ENCODE measurements at places on chromosomes 5 and 9.
A peak's percentile ranks its signal among the peaks of the same experiment; 100 is the strongest.

DNA sequence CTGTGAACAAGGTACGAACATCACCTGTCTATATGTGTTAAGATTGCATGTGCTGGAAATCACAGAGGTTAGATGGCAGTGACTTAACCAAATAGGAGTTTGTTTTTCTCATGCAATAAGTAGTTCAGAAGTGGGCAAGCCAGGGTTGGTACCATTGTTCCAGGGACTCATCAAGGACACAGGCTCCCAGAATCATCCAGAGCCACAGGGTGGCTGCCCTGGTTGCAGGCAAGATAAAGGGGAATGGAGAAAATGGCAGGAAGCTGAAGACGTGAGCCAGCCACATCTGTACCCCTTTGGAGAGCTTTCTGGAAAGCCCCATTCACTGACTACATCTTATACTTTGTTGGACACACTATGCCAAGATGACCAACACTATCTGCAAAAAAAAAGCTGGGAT lies 126.0 kb upstream of the IL12B start:
- DNase-seq: peak; percentile 29

GRCh38 chr5:7606840-7607465 lies 211.0 kb downstream of the ADCY2 start:
- no peak for DNase-seq

DNA sequence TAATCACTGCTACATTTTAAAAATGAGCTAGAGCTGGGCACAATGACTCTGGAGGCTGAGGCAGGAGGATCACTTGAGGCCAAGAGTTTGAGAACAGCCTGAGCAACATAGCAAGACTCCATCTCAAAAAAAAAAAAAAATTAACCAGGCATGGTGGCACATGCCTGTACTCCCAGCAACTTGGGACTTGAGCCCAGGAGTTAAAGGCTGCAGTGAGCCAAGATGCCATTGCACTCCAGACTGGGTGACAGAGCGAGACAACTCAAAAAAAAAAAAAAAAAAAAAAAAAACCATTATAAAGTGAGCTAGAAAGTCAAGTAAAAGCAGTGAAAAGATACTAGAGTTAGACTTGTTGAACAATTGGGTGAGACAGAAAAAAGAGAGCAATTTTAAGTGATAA lies 28.2 kb downstream of the FEM1C start:
- DNase-seq: no peak

DNA sequence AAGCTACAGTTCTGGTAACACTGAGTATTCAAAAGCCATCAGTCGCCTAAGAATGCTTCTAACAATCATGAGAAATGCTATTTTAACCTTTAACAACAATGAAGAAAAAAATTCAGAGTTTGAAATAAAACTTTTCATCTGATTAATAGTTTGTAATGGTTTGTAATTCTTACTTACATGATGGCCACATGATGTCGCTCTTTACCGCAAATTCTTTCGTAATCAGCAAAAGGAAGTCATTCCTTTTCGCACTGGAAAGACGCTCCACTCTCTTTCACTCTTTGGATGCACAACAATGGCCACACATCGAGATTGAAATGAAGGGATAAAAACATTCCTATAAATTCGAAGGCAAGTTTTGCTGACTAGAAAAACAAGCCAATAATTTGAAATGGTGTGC lies at the start of gene PCDHA7:
PCDHA7 (plus strand) TSS at position 277 of the 400 bp plus-strand sequence; CDS start at position 392, 115 bp downstream.
- DNase-seq: no peak

DNA sequence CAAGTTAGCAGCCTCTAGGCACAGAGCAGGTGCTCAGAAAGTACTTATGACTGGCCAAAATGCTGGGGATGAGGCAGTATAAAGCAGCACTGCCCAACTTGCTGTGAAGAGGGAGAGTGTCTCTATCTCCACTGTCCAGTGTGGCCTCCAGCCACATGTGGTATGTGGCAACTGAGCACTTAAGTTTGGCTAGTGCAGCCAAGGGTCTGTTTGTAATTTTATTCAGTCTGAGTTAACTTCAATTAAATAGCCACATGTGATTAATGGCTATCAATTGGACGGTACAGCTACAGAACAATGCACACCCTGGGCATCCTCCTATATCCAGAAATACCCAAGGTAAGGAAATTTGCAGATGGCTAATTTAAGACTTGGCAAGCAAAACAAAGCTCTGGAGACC lies 26.9 kb downstream of the ROR2 start:
- DNase-seq: no peak

- DNase-seq: no peak
Measured at GRCh38 chr5:166329149-166329800, 1962.2 kb upstream of the WWC1 start.

DNA sequence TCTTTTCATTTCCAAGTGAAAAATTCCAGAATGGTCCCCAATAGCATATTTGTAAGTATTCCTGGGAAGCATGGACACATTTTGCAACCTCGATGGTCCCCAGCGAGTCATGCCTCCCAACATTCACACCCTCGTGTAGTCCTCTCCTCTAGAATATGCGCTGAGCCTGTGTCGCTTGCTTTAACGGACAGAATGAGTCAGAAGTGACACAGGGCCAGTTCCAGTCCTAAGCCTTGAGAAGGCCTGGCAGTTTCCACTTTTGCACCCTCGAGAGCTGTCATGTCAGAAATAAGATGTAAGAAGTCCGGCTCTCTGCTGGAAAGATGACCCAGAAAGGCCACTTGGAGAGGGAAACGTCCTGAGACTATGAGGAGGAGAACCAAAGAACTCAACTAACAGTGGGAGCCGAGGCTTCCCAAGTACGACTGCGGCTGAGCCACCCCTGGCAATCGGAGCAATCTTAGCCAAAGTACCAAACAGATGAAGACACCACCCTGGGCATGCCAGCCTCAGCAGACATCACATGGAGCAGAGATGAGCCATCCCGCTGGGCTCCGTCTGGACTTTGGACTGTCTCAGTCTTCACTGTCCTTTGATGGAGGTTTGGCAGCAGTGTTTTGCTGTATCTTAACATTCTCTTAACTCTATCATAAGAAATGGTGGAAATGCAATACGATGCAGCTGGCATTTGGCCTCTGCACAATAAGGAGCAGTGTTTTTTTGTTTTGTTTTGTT lies 42.6 kb upstream of the GFPT2 start:
- no peak for DNase-seq

GRCh38 chr9:90834828-90835595 lies 33.4 kb downstream of the SYK start:
- no peak for DNase-seq

GRCh38 chr5:53161876-53162275 lies 52.3 kb upstream of the MOCS2 start:
- DNase-seq: no peak

DNA sequence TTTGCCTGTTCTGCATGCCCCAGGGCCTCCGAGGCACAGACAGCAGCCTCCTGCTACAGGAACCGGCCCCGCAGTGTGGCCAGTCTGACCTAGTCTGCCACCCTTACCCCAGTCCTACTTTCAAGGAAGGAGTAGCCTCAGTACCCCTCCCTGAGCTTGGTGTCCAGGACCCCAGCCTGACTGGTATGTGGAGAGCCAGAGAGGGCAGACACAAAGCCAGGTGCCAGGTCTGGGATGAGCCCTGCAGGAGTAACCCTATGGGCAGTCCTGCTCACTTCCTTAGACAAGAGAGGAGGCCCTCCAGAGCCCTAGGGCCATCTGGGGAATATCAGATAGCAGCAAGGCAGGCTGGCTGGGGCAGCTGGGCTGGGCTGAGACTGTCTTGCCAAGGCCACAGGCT lies 67.8 kb downstream of the NRG2 start:
- no peak for DNase-seq

- DNase-seq: no peak
Measured at GRCh38 chr9:36560771-36561170, 11.9 kb upstream of the MELK start.

- no peak for DNase-seq
Measured at GRCh38 chr9:119477197-119477596, 108.0 kb upstream of the BRINP1 start.

DNA sequence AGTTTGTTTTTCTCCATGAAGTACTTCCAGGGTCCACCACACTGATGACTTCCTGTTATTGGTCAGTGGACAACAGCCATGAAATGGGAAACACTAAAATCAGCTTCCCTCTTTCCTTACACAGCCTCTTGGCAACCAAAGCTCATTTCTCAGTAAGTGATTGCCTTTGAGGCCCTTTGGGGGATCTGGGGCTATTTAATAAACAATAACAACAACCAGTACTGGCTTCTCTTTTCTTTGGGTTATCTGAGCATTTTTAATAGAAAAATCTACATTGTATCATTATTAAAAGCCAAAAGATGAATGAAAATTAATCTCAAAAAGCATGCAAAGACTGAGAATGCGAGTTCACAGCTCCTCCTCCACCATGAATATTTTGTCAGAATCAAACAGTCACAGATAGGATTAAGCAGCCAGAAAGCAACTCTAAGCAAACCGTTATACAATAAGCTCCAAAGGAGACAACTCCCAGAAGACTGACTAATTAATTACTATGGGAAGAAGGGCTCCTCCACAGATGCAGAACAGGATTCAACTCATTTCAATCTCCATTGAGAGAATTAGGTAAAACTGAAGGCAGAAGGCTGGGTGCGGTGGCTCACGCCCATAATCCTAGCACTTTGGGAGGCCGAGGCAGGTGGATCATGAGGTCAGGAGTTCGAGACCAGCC lies 68.3 kb downstream of the SERINC5 start:
- no peak for DNase-seq

DNA sequence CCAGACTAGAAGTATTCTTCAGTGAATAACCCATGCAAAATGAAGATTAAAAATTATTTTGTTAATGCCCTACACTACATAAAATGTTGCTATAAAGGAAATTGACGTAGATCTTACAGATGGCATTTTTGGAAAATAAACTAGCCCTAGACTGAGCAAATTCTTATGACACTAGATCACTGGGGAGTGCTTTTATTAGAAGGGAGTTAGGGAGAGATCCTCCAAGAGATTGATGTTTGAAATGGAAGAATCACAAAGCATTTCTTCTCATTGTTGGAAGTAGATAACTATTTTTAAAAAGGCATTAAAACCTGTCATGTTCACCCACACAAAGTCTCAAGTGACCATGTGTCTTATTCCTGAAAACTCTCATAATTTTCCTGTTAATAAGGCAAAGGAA lies 351.1 kb upstream of the TLE4 start:
- no peak for DNase-seq

DNA sequence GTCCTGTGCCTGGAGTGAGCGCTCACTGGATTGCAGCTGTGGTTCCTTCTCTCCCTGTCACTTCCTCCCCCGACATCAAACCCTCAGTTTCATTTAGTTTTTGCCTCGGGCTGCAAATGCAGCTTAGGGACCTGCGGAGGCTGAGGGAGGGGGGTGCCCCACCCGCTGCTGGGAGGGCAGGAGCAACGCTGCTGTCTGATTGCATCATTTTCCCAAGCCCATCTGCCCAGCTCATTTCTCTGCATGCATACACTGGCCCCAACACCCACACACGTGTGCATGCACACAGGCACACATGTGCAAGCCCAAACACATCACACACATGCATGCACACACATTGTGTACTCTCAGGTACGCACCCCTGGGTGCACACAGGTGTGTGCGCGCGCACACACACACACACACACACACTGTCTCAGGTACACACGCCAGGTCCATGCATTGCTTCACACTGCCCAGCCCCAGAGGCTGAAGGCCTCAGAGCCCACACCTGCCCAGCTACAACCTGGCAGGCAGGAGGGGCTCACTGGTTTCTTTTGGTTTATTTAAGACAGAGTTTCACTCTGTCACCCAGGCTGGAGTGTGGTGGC lies 3.4 kb downstream of the ASS1 start:
- DNase-seq: no peak

GRCh38 chr9:70142101-70142500 lies 98.5 kb downstream of the MAMDC2 start:
- DNase-seq: no peak

DNA sequence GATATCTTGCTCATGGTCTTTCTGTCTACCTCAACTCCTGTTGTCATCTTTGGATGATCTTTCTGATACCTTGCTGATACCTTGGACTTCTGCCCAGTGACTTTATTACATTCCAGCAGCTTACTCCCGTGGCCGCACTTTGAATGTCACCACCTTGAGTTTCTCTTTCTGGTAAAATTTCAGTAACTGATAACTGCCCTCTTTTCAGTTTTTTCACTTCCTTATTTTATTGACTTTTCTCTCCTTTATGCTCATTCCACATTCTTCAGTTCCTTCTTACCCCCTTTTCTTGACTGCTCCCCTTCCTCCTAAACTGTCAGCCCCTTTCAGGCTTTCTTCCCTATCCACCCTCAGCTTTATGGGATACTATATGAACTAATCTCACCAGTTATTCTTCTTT lies 7.0 kb upstream of the FBXO4 start:
- peak; percentile 9 for DNase-seq

DNA sequence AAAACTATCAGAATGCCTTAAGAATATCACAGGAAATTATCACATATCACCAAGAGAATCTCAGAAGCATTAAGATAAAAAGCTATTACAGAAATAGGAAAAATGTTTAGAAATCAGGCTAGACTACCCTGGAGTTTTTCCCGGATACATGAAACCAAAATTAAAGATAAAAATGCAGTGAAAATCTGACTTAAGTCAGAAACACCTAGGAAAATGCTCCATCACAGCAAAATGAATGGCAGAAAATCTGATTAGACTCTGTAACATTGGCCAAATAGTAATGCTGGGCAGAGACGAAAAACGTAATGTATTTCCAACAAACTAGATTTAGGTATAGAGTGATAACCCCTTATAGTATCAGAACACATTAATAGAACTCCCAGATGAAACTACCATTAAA lies 1626.7 kb upstream of the C9orf72 start:
- no peak for DNase-seq

DNA sequence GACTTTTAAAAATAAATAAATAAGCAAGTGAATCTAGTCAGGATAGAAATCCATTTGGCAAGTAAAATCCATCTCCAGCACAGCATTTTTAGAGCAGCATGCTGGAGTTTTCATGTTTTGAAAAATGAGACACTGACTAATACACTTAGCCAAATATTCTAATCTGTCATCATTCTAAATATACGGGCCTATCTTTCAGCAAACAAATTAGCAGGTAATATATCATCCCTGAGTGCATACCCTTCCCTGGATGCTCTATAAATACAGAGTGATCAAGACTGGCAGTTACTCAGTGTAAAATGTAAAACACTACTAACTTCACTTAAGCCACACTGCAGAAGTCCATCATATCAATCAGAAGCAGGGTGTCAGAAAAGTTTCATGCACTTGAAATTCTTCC lies 58.4 kb downstream of the MLLT3 start:
- no peak for DNase-seq

- no peak for DNase-seq
Measured at GRCh38 chr9:110338143-110338542, 480 bp upstream of the TXNDC8 start.

DNA sequence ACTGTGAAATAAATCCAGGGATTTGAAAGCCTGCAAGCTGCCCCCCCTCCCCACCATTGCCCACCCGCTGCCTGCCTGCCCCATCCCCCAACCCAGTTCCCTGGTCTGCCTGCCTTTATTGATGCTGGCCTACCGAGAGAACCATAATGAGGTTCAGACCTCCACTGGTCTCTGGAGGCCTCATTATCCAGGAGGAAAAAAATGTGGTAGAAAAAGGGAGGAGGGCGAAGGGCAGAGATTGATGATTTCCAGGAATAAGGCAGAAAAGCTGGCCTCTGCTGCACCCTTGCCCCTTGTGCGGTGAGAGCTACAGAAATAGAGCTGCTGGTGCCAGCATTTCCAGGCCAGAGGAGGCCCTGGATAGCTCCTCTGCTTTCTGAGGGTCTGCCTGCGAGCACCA lies 216.1 kb downstream of the PAPPA start:
- no peak for DNase-seq

Measured in GM06990 (cell line).